ENCODE measurements at places on chromosomes 3 and 15.

DNA sequence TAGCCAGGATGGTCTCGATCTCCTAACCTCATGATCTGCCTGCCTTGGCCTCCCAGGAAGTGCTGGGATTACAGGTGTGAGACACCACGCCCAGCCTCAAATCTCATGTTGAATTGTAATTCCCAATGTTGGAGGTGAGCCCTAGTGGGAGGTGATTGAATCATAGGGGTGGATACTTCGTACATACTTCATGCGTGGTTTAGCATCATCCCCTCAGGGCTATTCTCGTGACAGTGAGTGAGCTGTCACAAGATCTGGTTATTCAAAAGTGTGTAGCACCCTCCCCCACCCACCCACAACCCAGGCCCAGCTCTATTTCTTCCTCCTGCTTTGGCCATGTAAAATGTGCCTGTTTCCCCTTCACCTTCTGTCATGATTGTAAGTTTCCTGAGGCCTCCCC, 236.9 kb upstream of the IL12A start:
- no peak for DNase-seq

- DNase-seq = no peak
Observed at GRCh38 chr3:176939022-176939817, 258.1 kb downstream of the TBL1XR1 start.

- no peak for DNase-seq
Observed at GRCh38 chr15:26935322-26935721, 35.7 kb upstream of the GABRG3 start.

- DNase-seq = no peak
Observed at GRCh38 chr3:46935989-46936558, 40.5 kb downstream of the CCDC12 start.

DNA sequence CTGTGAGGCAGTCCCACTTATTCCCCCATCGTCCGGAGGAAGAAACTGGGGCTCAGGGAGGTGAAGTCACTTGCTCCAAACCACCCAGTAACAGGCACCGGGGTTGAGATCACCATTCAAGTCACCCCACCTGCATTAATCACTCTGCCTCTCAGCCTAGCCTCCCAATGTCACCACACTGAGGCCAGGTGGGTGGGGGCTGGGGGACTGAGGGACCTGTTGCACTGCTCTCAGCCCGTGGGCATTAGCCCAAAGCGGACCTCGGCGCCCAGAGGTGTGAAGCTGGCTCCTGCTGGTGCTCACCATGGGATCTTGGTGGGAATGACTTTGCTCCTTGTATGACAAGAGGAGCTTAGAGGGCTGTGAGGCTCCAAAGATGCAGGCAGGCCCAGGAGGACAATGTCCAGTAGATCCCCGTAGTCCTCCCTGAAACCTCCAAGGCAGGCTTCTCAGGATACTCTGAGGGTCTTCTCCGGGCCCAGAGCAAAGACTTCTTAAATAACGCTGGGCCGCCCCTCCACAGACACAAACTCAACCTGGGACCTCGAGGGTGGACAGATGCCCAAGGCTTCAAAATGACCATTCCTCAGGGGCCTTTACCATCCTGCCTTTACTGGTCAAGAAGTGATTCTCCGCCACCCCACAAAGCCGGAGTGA, 1.7 kb downstream of the NT5DC2 start:
- DNase-seq = no peak

DNA sequence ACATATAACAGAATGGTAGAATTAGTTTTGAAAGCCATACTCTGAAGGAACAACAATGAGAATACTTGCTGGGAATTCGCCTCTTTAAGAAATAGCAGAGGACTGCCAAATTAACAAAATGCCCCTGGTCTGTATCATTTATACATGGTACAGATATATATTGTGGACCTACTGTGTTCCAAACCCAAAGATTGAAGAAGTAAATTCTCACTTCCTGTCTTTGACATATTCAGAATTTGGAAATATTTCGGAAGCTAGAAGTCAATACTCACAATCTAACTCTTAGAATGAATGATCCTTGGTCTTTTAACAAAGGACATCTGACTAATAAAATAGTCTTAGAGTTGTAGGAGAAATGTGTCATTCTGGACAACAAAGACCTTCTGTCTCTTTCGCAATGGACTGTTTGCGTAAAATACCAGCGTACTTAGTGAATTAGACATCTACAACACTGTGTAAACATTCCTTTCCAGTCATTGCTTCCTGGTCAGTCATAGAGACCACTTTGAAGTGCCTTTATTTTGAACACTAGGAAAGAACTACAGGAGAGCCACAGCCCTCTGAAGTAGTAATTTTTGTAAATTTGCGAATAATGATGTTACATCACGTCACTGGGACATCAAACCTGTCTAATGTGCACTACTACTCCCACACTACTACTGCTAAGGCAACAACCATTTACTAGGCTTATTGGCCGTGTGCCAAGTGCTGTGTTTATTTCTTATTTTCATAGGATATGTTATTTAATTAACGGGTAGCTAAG, 68.0 kb downstream of the CHL1 start:
- DNase-seq = no peak

- DNase-seq = no peak
Observed at GRCh38 chr15:70726753-70727152, 36.6 kb downstream of the UACA start.

- DNase-seq = no peak
Observed at GRCh38 chr3:139944256-139944910, 9.4 kb downstream of the CLSTN2 start.

DNA sequence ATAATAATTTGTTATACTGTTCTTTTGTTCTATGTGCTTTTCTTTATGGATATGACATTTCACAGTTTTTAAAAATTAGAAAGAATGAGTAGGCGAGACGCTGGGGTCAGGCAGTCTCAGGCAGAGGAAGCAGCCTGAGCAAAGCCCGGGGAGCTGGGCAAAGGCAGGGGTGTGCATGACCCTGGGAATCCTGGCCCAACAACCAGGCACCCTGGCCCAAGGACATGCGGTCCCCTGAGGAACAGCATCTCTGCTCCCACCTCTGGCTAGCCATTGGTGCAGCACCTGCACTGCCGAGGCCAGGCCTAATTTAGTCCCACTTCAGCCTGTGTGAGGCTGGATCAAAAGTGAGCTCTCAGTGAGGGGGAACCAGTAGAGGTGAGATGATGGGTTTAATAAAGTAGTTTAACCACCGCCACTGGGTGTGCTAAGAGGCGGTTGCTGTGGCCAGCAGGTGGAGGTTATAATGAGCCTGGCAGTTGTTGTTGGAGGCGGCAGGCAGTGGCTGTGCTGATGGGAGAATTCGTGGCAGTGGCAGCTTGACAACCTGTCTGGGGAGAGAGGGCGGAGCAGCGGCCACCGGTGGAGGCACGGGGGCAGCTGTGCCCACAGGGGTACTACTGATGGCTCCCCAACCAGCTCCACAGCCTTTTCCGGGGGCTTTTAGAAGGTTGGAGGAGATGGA, 41.5 kb downstream of the PRKCD start:
- no peak for DNase-seq

DNA sequence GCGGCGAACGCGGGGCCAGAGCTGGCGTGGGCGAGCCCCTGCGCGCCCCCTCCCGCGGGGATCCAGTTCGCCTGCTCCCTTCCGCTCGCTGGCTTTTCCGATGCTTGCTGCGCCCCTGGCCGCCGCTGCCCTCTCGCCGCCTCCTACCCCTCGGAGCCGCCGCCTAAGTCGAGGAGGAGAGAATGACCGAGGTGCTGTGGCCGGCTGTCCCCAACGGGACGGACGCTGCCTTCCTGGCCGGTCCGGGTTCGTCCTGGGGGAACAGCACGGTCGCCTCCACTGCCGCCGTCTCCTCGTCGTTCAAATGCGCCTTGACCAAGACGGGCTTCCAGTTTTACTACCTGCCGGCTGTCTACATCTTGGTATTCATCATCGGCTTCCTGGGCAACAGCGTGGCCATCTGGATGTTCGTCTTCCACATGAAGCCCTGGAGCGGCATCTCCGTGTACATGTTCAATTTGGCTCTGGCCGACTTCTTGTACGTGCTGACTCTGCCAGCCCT, 721 bp downstream of the P2RY1 start:
- no peak for DNase-seq

DNA sequence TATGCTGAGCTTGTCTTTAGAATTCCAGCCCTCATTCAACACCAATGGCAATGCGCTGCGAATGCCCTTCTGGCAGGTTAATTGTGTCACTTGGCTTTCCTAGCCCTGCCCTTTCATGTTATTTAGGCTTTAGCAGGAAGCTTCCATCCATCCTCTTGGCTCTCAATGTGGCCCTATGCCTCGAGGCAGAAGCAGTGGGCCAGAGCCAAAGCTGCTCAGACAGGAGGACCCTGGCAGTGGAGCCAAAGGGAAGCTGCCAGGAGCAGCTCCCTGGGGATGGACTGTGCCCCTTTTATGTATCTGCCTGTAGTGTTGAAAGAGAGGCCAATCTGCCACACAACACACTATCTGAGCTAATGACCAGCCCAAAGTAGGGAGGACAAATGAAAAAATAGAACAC, 376.4 kb downstream of the CTNNB1 start:
- no peak for DNase-seq

DNA sequence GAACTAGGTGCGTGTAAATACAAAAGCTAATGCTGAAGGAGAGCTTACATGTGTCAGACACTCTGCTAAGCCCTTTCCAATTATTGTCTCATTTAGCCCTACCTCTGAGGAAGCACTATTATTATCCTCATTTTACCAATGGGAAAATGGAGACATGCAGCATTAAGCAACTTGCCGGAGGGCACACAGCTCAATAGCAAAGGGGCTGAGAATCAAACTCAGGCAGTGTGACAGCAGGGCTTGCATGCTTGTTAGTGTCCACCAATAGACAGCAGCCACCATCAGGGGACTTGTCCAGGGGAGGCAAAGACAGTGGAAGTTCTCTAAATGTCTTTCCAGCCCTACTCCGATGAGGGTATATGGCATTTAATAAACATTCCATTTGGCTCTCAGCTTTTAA, 548.6 kb downstream of the MAGI1 start:
- DNase-seq = no peak

GRCh38 chr3:168141405-168141998, 45.8 kb upstream of the GOLIM4 start:
- no peak for DNase-seq

- DNase-seq = no peak
Observed at GRCh38 chr15:95486224-95486623, 844.3 kb upstream of the NR2F2 start.

DNA sequence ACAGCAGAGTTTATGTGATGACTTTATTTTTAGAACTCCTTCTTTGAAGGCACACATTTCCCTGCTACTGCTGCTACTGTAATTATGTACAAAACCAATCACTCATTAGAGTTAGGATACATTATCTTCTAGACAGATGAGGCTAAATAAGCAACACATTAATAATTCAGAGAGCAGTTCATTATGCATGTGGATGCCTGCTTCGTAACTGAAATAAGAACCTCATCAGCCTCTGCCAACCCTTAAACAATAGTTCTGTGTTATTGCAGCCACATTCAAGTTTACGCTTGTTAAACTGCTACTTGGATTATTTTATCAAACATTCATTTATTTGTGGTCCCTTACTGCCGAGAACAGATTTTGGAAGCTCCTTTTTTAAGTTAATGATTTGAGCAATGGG, 52.5 kb upstream of the C15orf61 start:
- no peak for DNase-seq

- no peak for DNase-seq
Observed at GRCh38 chr3:71584394-71585011, 975 bp upstream of the FOXP1 start.

DNA sequence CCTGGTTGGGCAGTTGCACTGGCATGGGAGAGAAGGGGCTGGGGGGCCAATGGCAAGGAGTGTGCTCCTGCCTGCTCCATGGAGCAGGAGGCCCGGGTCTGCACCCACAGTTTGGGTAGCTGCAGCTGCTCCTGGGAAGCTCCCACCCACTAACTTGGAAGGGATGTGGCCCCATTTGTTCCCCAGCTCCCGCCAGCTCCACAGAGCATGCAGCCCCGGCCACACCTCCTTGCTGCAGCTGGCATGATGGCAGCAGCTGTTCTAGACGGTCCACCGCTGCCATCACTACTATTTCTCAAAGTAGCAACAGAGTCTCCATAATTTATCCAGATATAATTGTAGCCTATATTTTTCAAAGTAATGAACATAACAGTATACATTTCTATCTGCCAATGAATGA, 65.8 kb downstream of the PIK3CB start:
- DNase-seq = no peak

DNA sequence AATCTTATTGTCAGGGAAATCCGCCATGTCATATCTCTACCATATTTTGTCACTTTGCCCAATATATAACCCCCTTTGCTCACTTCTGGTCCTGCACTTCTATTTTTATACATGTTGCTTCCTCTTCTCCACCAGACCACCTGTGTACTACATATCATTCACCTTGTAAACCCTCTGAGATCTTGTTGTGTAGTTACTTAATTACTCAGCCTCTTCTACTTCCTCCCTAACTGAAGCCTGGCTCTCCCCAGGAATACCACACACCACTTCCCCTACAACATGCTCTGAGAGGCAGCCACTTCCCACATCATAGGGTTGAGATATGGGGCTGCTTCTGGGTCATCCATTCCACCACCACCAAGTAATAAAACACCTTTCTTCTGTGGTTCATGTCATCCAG, 10.0 kb downstream of the HEXA start:
- no peak for DNase-seq

DNA sequence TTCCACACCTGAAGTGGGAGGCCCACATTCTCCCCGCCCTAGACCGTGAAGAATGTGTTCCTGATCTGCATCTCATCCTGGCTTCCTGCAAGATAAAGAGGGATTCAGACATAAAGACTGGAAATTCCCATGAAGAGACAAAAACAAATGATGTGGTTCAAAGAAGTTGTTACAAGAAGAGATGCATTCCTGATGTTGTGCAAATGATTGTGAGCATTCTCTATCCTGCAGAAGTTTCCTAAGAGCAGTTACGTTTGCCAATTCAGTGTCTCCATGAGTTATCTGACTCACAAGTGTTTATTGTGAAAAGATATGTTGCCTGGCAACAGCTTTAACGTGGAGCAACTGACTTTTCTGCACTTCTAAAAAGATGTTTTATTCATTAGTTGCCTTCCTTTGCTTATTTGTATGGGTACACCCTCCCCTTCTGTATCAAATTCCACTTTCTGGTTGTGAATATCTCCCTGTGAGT, 107.8 kb downstream of the ZIC4 start:
- no peak for DNase-seq
